ENCODE measurements at places on chromosomes 13 and 19.

DNA sequence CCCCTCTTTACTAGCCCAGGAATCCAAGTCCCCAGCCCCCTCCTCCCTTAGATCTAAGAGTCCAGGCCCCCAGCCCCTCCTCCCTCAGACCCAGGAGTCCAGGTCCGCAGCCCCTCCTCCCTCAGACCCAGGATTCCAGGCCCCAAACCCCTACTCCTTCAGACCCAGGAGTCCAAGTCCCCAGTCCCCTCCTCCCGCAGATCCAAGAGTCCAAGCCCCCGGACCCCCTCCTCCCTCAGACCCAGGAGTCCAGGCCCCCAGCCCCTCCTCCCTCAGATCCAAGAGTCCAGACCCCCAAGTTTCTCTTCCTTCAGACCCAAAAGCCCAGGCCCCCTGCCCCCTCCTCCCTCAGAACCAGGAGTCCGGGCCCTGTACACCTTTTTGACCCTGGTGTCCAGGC lies 11.5 kb downstream of the SPACA6 start:
- no peak for DNase-seq

DNA sequence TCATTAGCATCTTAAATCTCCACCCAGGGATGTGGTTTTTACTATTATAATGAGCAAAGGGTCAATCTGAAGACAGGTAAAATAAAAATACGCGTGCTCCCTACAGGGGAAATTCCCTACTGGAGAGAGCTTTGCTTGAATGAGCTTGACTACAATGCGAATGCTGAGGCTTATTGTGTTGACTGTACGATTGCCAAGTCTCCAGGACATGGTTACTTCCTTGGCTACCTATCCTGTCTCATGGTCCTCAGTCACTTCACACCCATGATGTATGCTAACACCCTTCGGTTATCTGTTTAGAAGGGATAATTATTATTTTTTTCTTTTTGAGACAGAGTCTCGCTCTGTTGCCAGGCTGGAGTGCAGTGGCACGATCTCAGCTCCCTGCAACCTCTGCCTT lies 61.7 kb downstream of the ZNF627 start:
- no peak for DNase-seq

DNA sequence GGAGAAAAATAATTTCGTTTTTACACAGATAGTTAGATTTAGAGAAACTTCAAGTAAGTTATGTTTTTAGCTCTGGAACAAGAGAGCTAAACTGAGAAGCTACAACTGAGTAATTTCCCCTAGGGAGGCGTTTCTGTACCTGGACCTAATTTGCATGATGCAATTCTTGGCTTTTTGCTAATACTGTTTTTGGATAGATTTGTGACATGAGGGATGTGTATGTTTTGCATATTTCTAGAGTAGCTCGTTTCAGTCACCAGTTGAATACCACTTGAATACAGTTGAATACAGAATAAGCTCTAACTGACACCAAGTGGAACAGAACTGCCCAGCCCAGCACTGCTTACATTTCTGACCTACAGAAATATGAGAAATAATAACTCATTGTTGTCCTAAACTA lies 1227.9 kb upstream of the SPRY2 start:
- DNase-seq = no peak

GRCh38 chr13:80873589-80873988 lies 532.7 kb upstream of the SPRY2 start:
- no peak for DNase-seq

DNA sequence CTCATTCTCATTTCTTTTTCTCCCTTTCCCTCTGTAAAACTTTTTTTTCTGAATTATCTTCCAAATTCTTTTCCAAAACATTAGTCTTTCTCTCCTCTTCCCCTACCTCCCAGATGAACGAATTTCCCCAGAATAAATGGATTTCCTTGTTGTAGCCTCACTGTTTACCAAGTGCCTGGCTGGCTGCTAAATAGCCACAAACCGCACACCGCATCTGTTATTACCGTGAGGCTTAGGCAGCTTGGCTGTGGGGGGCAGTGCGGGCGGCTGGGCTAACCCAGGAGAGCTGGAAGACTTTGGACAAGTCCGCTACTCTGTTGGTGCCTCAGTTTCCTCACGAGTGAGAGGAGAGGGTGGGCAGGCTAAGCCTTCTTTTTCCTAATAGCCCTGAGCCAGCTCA lies 10.7 kb downstream of the IL17D start:
- DNase-seq = no peak

Measured in CD4-positive, alpha-beta T cell treated with Interleukin-6 at 100 ng/mL for 8 hours (primary cell).